ENCODE measurements at places on chromosomes 2 and 18. TPM values are rescaled to one million over a fixed set of nuclear protein-coding genes. Genes with fewer than 3 reads are reported as not detected.

Gene ST8SIA3
- not detected for total RNA-seq

Gene OR6B2
- not detected for total RNA-seq

Gene RGPD3
- total RNA-seq = 0.49 TPM

Gene RBM45
- 18.5 TPM for total RNA-seq

Gene PTPRN
- total RNA-seq = 0.36 TPM

Gene MYCN
- total RNA-seq = not detected

Gene LRRC30
- not detected for total RNA-seq

Gene KLF11
- 8.6 TPM for total RNA-seq

Gene BCL11A
- 41.9 TPM for total RNA-seq

Gene GPR155
- total RNA-seq = 3.6 TPM
